ENCODE measurements at places on chromosomes 1 and 21. TPM values are rescaled to one million over a fixed set of nuclear protein-coding genes. Genes with fewer than 3 reads are reported as not detected.

Gene KRTAP15-1
- total RNA-seq, result not detected

GRCh38 chr1:26417111-26417759 lies 6.6 kb downstream of the LIN28A start:
- H3K4me3 ChIP-seq, result no peak overlapping the region
- no peaks in the 10 kb centered on the region for H3K4me1 ChIP-seq
- no peak overlapping the region for H3K27ac ChIP-seq
- DNase-seq, result peak; percentile 89
- H3K36me3 ChIP-seq, result no peaks in the 10 kb centered on the region
- peaks cover 52% of the 10 kb centered on the region for H3K27me3 ChIP-seq

DNA sequence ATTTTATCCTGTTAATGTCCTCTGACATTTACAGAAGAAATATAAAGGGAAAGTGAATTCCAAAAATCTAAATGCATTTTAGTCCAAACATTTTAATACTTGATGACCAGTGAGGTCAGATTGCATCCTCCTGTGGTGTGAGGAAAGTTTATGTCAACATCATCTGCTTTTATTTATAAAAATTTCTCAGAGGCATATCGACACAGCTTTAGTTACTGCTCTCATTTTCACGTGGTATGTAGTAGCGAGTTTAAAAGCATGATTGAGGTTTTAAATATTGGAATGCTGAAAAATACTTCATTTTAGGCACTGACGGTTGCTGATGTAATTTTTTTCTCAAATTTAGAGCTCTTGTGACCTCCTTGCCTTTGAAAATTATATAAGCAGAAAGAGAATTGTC lies 234.8 kb downstream of the HMCN1 start:
- no peaks in the 10 kb centered on the region for H3K27me3 ChIP-seq
- H3K4me3 ChIP-seq, result peak overlapping the region; percentile 31

- H3K27ac ChIP-seq, result no peak overlapping the region
- no peaks in the 10 kb centered on the region for H3K27me3 ChIP-seq
- peaks cover 46% of the 10 kb centered on the region for H3K4me1 ChIP-seq
- no peak for DNase-seq
- no peaks in the 10 kb centered on the region for H3K36me3 ChIP-seq
Measured at GRCh38 chr1:33390542-33390941, 40.4 kb downstream of the PHC2 start.

- no peaks in the 10 kb centered on the region for H3K4me1 ChIP-seq
- no peak overlapping the region for H3K4me3 ChIP-seq
Measured at GRCh38 chr1:44890007-44890406, 47.0 kb upstream of the PTCH2 start.

Gene VANGL2
- 17.7 TPM for total RNA-seq

Gene SH2D2A
- total RNA-seq, result not detected

DNA sequence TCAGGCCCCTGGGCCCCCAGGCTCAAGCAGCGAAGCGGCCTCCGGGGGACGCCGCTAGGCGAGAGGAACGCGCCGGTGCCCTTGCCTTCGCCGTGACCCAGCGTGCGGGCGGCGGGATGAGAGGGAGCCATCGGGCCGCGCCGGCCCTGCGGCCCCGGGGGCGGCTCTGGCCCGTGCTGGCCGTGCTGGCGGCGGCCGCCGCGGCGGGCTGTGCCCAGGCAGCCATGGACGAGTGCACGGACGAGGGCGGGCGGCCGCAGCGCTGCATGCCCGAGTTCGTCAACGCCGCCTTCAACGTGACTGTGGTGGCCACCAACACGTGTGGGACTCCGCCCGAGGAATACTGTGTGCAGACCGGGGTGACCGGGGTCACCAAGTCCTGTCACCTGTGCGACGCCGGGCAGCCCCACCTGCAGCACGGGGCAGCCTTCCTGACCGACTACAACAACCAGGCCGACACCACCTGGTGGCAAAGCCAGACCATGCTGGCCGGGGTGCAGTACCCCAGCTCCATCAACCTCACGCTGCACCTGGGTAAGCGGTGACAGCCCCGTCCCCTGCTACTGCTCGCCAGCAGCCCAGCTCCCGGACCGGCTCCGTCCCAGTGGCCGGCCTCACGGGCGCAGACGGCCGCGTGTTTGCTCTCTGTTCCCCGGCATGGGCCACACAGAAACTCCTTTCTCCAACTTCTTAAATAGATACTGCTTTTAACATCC lies 539 bp downstream of the LAMC1 start:
- peak overlapping the region; percentile 99 for H3K4me3 ChIP-seq
- H3K27ac ChIP-seq, result peak overlapping the region; percentile 97
- peak; percentile 88 for DNase-seq
- H3K27me3 ChIP-seq, result no peaks in the 10 kb centered on the region

Gene ARTN
- 1.1 TPM for total RNA-seq

Gene SORT1
- total RNA-seq, result 78.5 TPM
